ENCODE measurements at places on chromosomes 1 and 21. TPM values are rescaled to one million over a fixed set of nuclear protein-coding genes. Genes with fewer than 3 reads are reported as not detected.
A peak's percentile ranks its signal among the peaks of the same experiment; 100 is the strongest.

TMEM82 gene
- total RNA-seq, result not detected

ADAM30 gene
- total RNA-seq, result not detected

PRDM16 gene
- total RNA-seq, result not detected

TSHB gene
- total RNA-seq, result not detected

SH3BGR gene
- 1.0 TPM for total RNA-seq

DNA sequence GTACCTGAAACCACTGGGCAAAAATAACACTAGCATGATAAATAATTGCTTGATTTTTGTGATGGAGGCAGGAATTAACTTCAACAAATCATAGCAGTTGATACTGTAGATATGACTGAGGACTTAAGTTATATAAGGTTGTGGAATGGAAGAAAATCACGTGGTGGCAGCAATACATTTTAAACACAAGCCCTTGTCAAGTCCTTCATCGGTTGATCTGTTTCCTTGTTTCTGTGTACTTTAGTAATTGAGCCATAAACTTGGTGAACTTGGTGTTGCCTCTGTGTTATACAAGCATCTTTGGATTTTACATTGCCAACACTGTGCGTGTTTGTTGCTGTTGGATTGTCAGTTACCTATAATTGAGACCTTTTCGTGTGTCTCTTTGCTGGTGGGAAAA is 114.4 kb downstream of the CAMTA1 start:
- no peak for DNase-seq

GRCh38 chr1:167670563-167670962 is 40.5 kb downstream of the RCSD1 start:
- no peak for DNase-seq

DNA sequence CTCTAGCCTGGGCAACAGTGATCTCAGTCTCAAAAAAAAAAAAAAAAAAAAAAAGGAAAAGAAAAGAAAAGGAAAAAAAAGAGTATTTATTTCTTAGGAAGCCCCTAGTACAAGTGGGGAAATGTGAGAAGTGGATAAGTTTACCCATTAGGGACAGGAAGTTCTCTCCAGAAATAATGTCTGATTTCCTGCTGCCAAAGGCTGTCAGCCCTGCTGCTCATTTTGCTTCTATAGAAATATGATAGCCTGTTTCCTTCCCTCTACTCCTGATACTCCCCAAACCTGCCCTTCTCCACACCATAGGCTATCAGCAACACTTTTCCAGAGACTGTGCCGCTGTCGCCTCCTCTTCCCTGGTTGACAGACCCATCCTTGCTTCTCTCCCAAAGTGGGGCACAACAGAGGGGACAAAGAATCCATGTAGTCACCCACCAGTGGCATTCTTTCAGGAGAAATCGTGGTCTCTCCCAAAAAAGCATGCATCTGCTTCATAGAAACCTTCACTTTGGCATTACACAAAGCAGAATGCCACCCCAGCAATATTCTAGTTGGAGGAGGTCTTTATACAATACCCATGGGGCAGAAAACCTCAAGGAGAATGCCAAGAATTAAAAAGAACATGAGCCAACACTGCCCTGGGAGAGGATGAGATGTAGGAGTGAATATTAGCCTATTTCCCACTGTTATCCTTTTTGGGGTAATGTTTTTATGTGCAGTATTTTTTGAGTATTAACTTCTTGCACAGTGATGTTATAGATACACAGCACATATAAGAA is 166.3 kb upstream of the NR5A2 start:
- DNase-seq, result no peak

GRCh38 chr1:234921266-234922062 is 207.2 kb downstream of the TOMM20 start:
- no peak for DNase-seq

GRCh38 chr21:25039461-25040380 is 567.6 kb downstream of the MRPL39 start:
- DNase-seq, result no peak

GRCh38 chr1:220031287-220031686 is 15.0 kb downstream of the EPRS1 start:
- no peak for DNase-seq

DNA sequence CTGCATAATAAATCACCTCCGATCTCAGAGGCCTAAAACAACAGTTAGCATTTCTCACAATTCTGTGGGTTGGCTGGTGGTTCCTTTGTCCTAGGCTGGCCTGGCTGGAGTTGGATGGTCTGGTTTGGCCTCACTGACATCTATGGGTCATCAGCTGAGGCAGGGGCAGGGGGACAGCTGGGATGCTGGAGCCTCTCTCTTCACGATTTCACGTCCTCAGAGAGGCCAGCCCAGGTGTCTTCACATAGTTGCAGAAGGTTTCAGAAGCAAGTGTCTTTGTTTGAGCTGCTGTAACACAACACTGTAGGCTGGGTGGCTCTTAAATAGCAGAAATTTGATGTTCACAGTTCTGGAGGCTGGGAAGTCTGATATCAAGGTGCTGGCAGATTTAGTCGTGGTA is 155.5 kb upstream of the CACNA1E start:
- DNase-seq, result no peak

GRCh38 chr1:145955436-145955835 is 2.4 kb downstream of the LIX1L start:
- DNase-seq, result peak; percentile 16

Data from MG63 (cell line).